Stimulated activated CD4-positive, alpha-beta T cell treated with anti-CD3 and anti-CD28 coated beads, Interleukin-4, amount 100 ng/mL, for 4 hours (primary cell): ENCODE measurements at places on chromosomes 11 and 22.

GRCh38 chr11:13776134-13776815 lies 107.8 kb downstream of the FAR1 start:
- peak; percentile 12 for DNase-seq

- no peak for DNase-seq
These were observed 84.7 kb downstream of the MSANTD4 start for GRCh38 chr11:105937331-105937730.

DNA sequence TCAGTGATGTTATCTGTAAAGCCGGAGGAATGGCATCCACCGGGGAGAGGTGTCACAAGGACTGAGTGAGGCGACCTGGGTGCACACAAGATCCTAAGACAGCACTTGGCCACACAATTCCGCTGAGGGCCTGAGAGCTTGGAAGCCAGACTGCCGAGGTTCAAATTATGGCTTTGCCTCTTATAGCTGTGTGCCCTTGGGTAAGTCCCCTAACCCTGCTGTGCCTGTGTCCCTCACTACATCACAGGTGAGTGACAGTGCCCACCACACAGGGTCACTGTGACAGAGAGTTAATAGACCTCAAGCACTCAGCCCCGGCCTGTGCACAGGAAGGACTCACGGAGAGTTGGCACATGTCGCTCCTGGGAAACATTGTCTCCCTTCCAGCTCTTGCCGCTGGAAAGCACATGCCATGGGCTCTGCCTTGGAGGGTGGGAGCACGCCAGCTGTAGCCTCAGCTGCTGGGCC lies 592 bp downstream of the RHOD start:
- DNase-seq = no peak

DNA sequence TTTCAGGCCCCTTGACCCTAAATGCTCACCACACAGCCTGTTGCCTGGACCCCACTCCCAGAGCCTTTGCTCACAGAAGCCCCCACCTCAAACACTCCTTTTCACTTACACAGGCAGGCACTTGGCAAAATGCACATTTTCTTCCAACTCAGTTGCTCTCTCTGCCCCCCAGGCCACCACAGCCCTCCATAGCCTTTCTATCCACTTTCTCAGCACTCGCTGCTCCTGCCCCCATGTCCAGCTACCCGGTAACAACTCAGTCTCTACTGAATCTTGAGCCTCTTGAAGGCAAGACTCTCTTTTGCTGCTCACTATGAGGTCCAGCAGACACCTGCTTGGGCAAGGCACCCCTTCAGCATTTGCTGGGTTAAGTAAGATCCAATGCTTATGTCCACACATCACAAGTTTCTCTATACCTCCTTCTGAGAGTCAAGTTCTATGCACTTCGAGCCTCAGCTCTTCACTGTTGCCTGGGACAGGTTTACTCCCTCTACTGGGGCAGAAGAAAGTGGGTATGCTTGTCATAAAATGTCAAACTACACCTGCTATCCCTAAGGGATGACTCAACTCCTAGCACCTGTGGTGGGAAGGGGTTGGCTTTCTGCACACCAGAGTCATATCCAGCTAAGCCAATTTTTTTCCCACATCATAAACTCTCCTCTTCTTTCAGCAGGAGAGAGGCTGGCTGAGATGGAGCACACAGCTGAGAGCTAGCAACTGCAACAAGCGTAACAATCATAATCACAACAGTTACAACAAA lies 36.9 kb downstream of the MORC2 start:
- DNase-seq = no peak

DNA sequence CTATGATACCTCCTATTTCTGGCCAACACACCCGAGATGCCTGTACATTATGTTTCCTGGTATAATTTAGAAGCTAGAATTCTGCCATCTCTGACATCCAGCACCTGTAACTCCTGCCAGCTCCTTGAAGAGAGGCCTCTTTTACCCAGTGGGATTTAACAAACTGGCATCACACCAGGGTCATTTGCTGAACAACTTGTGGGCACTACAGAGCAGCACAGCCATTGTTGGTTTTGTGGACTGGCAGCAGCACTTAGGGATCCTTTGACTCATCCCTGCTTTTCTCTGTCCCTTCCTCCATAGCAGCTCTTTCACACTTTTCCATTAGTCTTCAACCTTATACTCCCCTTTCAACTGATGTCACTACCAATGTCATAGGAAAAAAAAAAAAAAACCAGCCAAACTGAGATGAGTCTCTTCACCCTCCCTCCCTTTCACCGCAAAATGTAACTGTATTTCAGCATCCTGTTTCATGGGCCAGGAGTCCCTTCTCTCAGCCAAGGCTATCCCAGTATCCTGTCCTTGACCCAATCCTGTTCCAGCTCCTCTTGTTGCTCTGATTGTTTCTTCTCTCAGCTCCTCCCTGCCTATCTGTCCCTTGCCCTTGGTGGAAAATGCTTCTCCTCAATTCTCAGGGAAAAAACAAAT lies 68.7 kb downstream of the PPFIBP2 start:
- no peak for DNase-seq

DNA sequence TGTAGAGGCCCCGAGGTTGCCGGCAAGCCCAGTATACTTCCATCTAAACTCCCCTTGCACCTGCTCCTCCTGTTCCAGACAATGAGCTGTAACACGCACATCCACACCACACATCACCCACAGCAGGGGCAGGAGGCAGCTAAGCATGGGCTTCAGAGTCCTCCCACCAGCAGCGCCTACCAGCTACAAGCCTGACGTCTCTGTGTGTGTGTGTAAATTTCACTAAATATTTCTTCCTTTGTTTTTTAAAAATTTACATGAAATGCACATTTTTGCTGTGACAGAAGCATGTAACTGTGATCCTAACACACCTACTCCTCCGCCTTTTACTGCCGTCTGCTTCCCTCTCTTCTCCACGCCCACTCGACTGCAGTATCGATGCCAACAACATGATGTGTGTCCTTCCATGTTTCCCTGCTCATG lies 29.4 kb upstream of the PACSIN2 start:
- no peak for DNase-seq

DNA sequence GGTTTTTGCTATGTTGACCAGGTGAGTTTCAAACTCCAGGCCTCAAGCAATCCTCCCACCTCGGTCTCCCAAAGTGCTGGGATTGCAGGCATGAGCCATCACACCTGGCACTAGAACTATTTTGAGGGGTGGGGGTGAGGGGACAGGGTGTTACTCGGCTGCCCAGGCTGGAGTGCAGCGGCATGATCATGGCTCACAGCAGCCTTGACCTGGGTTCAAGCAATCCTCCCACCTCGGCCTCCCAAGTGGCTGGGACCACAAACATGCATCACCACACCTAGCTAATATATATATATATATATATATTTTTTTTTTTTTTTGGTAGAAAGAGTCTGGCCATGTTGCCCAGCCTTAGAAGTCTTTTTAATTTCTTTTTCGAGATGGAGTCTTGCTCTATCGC lies 17.1 kb upstream of the IFITM3 start:
- DNase-seq = no peak
